Esophagus muscularis mucosa (tissue), 4 donors: ENCODE measurements at places on chromosomes 4 and X. TPM values are rescaled to one million over a fixed set of nuclear protein-coding genes. Genes with fewer than 3 reads are reported as not detected.

TBC1D9 gene
- total RNA-seq, result 23.8 TPM

ELK1 gene
- 35.3 TPM for total RNA-seq

SCML2 gene
- total RNA-seq, result 1.7 TPM

UCP1 gene
- not detected for total RNA-seq

DNA sequence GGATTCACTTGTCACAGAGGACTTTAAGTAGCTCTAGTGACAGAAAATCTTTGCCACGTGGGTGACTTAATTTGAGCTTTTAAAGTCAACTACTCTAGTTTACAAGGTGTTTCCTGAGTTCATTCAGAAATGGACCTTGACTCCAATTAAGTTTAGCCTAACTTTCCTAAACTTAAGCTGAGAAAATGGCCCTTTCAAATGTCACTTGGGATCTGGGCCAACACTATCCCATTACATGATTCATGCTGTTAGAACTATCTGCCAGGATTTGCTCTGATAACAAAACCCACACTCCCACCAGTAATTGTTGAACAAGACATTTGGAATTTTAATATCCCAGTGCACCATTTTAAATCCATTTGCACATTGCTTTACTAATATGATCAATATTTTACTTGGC, 40.8 kb downstream of the C4orf46 start:
- no peak overlapping the region for H3K27ac ChIP-seq
- H3K4me1 ChIP-seq, result peaks cover 3% of the 10 kb centered on the region
- H3K4me3 ChIP-seq, result no peak overlapping the region
- DNase-seq, result no peak
- H3K27me3 ChIP-seq, result no peaks in the 10 kb centered on the region

- no peak overlapping the region for H3K4me3 ChIP-seq
- no peak overlapping the region for H3K27ac ChIP-seq
- no peak for DNase-seq
Observed at GRCh38 chrX:155864655-155865054, 16.5 kb upstream of the VAMP7 start.

- no peaks in the 10 kb centered on the region for H3K36me3 ChIP-seq
- no peak overlapping the region for H3K27ac ChIP-seq
- no peak for DNase-seq
- no peaks in the 10 kb centered on the region for H3K4me1 ChIP-seq
- H3K4me3 ChIP-seq, result no peak overlapping the region
Observed at GRCh38 chrX:19630776-19631707, 115.7 kb upstream of the MAP3K15 start.

DNA sequence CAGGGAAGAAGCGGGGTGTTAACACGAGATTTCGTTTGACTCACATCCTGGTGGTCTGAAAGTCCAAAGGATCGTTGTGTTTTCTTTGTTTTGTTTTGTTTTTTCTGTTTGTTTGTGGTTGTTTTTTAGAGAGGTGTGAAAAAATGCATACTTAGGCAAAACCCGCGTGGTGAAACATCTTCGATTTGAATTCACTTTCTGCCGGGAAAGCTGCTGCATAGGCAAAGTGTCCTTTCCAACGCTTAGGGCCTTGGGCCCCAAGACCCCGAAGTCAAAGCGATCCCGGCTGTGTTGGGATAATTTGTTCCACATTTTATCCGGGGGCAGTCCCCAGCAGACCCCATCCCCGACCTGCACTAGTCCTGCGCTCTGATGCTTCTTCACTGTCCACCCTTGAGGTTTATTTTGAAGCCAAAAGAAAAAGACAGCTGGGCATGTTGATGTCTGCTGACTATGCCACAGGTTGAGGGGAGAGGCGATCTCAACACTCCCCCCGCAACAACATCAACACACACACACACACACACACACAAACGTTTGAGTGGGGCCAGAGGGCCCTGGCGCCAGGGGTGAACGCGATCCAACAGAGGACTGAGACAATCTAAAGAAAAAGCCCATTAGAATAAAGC, 2.0 kb downstream of the MSX1 start:
- H3K4me1 ChIP-seq, result peaks cover 84% of the 10 kb centered on the region
- H3K27ac ChIP-seq, result peak overlapping the region; percentile 16
- peaks cover 80% of the 10 kb centered on the region for H3K27me3 ChIP-seq
- DNase-seq, result no peak
- H3K4me3 ChIP-seq, result peak overlapping the region; percentile 60

- no peak for DNase-seq
- no peak overlapping the region for H3K27ac ChIP-seq
- no peaks in the 10 kb centered on the region for H3K4me1 ChIP-seq
- no peak overlapping the region for H3K4me3 ChIP-seq
- no peaks in the 10 kb centered on the region for H3K36me3 ChIP-seq
Observed at GRCh38 chr4:184617600-184618196, 31.5 kb downstream of the CASP3 start.

DNA sequence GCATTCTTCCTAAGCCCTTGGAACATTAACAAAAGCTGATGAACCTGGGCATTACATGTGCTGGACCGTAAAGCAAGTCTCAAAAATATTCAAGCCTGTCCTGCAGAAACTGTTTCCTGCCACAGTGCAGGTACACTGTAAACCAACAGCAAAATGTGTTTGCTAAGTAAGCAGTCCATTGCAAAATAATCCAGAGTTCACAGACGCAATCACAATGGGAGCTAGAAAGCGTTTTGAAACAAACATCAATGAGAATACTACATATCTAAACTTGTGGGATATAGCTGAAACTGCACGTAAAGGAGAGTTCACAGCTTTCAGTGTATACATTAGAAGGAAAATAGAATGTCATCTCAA, 61.6 kb downstream of the RGS12 start:
- no peak overlapping the region for H3K27ac ChIP-seq
- no peaks in the 10 kb centered on the region for H3K4me1 ChIP-seq
- DNase-seq, result peak; percentile 53
- no peaks in the 10 kb centered on the region for H3K36me3 ChIP-seq
- H3K4me3 ChIP-seq, result no peak overlapping the region
- no peaks in the 10 kb centered on the region for H3K27me3 ChIP-seq

DNA sequence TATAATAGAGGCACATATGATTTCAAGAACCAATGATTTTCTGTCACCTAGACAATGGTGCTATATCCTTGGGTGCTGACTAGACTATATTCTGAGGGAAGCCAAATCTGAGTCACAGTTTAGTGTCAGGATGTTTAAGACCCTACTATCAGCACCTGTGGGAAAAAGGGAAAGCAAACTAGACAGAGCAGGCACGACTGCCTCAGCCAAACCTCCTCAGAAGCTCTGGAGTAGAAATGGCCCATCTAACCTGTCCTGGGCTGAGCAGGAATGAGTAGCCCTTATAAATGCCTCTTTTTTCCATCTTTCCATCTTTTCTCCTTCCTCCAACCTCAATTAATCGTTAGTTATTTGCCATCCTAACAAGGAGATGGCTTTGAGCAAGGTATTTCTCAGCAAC, 80.4 kb upstream of the TECRL start:
- H3K4me3 ChIP-seq, result no peak overlapping the region
- no peaks in the 10 kb centered on the region for H3K36me3 ChIP-seq
- no peak for DNase-seq
- no peaks in the 10 kb centered on the region for H3K4me1 ChIP-seq

GRCh38 chrX:93695981-93696380, 22.0 kb downstream of the FAM133A start:
- no peak for DNase-seq
- H3K4me1 ChIP-seq, result no peaks in the 10 kb centered on the region
- H3K27ac ChIP-seq, result no peak overlapping the region
- no peak overlapping the region for H3K4me3 ChIP-seq
- no peaks in the 10 kb centered on the region for H3K27me3 ChIP-seq

GRCh38 chr4:164212714-164213113, 541.2 kb upstream of the SMIM31 start:
- no peak overlapping the region for H3K27ac ChIP-seq
- no peaks in the 10 kb centered on the region for H3K4me1 ChIP-seq
- no peaks in the 10 kb centered on the region for H3K27me3 ChIP-seq
- H3K4me3 ChIP-seq, result no peak overlapping the region
- H3K36me3 ChIP-seq, result no peaks in the 10 kb centered on the region

DNA sequence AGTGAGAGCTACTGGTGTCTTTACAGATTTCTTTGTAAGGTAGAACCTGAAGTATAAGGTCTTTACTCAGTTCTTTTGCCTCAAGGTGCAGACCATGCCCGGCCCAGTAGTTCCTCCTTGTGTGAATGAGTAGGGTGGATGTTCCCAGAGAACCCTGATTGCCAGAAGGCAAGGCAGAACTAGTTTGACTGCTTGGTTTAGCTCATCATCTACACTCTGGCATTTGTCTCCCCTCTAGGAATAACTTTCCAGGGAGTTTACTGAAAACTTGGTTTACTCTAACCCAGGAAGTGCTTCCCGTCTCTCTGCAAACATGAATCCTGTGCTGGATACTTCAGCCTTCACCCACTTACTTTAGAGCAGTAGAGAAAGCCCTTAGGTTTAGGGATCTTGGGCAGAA, 29.1 kb downstream of the MCUB start:
- no peak overlapping the region for H3K27ac ChIP-seq
- H3K4me1 ChIP-seq, result no peaks in the 10 kb centered on the region
- H3K4me3 ChIP-seq, result no peak overlapping the region

GRCh38 chr4:33577791-33578190, 2666.5 kb downstream of the ARAP2 start:
- no peaks in the 10 kb centered on the region for H3K27me3 ChIP-seq
- DNase-seq, result no peak
- H3K4me3 ChIP-seq, result no peak overlapping the region
- no peaks in the 10 kb centered on the region for H3K36me3 ChIP-seq
- no peaks in the 10 kb centered on the region for H3K4me1 ChIP-seq
- H3K27ac ChIP-seq, result no peak overlapping the region

- DNase-seq, result no peak
- H3K27ac ChIP-seq, result no peak overlapping the region
- H3K4me3 ChIP-seq, result no peak overlapping the region
- no peaks in the 10 kb centered on the region for H3K4me1 ChIP-seq
Observed at GRCh38 chr4:2733844-2734574, 22.1 kb downstream of the TNIP2 start.

DNA sequence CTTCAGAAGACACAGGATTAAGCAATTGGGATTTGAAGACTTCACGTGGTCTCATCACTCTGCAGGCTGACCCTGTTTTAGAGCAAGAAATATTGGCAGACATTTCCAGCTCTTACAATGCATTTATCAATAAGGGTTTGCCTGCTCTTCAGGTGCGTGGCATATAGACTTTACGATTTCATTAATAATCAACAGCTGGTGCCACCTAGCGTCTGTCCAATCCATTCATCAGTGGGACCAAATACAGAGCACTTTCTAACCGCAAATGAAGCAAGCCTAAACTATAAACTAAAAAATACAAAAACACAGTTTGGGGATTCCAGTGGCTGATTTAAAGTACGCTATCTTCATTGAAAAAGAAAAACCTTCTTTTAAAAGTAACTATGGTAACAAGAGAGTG, 125.4 kb upstream of the DMD start:
- H3K4me3 ChIP-seq, result no peak overlapping the region
- H3K27ac ChIP-seq, result no peak overlapping the region
- no peaks in the 10 kb centered on the region for H3K36me3 ChIP-seq
- no peak for DNase-seq
- H3K4me1 ChIP-seq, result peaks cover 5% of the 10 kb centered on the region
- H3K27me3 ChIP-seq, result no peaks in the 10 kb centered on the region

GRCh38 chrX:16082470-16083085, 40.8 kb upstream of the GRPR start:
- H3K36me3 ChIP-seq, result no peaks in the 10 kb centered on the region
- H3K4me1 ChIP-seq, result no peaks in the 10 kb centered on the region
- H3K27me3 ChIP-seq, result no peaks in the 10 kb centered on the region

DNA sequence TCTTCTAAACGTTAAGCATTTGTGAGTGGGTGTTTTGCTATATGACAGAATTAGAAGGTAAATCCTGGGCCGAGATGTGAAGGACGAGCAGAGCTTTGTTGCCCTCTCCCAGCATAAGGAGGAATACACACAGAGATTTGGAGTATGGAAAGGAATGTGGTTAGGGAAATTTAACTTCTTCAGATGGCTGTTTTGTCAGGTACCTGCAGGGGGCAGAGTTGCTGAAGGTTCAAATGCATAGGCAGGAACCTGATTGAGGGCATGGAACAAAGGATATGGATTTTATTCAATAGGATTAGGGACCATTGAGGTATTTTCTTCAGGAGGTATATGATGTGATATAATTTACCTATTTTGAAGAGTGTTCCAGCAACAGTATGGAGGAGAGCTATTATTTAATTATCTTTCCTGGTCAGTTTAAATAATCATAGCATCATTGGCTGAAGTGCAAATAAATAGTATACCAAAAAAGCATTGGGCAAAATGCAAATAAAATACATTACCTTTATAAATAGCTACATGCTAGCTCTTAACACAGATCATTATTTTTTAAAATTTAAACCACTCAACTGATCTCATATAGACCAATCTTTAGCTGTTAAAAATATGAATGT, 143.6 kb downstream of the SLIT2 start:
- DNase-seq, result no peak
- no peaks in the 10 kb centered on the region for H3K36me3 ChIP-seq

DNA sequence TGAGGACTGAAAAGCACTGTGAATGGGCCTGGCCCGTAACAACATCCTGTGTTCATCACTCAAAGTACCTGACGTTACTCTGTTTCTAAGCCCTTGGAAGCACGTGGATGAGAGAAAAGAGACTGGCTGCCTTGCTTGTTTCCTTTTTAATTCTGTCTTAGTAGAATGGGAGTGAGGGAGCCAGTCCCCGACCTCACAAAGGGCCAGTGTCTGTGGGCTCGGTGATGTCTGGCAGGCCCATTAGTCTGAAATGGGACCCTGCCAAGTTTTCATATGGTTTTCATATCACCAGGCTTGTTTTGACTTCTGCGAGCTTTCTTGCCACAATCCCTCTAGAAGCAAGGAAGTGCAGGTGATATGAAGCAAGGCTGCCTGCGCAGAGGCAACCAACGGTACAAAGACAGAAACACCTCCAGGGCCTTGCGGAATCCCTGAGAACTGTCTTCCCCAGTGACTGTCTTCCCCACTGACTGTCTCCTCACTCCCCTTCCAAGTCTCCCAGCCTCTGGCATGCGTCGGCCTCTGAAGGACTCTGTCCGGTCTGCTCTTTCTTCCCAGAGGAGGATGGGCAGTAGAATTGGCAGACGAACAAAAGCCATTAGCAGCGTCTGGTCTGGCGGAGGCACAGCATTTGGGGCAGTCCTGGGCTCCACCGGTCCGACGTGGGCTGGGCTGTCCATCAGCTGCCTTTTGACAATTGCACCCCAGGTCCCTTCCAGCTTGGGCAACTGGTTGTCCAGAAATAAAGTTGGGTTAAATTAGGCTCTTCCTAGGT, 20.2 kb upstream of the RASL11B start:
- no peaks in the 10 kb centered on the region for H3K27me3 ChIP-seq
- DNase-seq, result no peak
- peaks cover 16% of the 10 kb centered on the region for H3K4me1 ChIP-seq
- H3K27ac ChIP-seq, result no peak overlapping the region
- H3K36me3 ChIP-seq, result no peaks in the 10 kb centered on the region
